Activated CD8-positive, alpha-beta memory T cell treated with anti-CD3 and anti-CD28 coated beads, Interleukin-2, amount 10 ng/mL, durations not matched to agents 7 days and 5 days (primary cell): ENCODE measurements at places on chromosomes 3 and 15.

DNA sequence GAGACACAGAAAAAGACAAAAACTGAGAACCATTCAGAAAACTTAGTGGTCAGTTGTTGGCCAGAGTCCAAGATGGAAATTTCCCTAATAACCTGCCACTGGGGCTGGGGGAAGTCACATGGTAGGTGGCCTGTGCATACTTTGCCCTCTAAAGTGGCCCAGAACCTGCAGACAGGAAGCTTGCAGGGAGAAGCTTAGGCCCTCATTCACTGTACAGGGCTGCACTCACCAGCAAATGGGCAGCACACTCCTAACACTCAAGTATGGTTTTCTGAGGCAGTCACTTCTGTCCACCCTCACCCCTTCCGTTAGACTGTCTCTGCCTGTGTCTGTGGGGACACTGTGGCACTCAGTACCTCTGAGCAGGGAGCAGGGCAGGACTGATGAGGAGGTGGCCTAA is 14.5 kb upstream of the RNU6-1 start:
- DNase-seq, result no peak

DNA sequence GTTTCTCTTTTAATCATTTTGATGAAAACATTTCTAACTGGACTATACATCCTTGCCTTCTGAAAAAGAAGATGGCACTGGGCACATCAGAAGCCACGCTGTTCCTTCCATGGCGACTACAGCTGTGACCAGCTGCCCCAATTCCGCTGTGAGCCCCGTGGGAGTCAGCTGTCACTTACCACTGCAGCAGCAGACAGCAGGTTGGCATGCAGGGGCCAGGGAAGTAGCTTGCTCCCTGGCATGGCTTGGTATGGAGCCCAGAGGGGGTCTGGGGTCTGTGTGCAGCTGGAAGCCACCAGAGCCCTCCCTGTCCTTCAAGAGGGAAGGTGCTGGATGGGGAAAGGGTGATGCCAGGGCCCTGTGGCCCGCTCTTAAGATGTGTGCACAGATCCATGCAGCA is 4.5 kb upstream of the ZXDC start:
- DNase-seq, result no peak

DNA sequence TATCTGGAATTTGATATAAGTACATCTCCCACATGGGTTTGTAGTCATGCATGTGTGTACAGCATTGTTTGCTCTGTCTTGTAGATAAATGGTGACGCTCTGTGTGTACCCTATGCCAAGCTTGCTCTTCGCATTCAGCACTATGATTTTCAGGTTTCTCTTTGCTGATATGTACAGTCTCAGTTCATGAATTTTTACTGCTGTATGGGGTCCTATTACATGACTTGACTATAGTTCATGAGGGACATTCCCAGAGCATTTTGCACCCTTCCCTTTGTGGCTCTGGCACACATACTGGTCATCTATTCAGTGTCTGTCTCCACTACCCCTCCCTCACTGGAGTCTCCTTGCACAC is 132.7 kb downstream of the EEFSEC start:
- no peak for DNase-seq

DNA sequence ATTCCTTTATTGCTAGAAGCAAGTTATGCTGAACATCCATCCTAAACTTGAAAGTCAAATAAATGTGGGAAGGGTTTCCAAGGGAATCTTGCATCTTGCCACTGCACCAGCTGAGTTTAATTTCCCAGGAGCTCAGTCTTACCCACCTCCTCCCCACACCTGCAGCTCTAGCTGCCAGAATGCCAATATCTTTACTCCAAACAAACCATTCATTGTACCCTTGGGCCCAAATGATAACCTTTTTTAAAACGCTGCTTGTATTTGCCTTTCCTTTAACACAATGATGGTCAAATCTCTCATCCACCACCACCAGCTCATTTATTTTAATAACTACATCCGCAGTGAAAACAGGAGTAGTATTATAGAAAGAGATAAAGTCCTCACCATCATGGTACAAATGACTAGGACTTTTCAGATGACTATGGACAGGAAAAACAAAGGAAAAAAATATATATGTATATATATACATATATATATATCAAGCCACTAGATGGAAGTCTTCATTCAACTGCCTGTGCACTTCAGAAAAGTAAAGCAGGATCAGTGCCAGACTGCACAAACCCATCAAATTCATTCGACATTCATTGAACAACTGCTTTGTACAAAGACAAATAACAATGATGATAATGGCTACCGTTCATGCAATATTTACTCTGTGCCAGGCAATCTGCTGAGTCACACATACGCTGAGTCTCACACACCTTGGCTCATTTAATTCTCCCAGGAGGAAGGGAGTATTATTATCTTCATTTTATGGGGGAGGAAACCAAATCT is 44.0 kb downstream of the BFSP2 start:
- no peak for DNase-seq

DNA sequence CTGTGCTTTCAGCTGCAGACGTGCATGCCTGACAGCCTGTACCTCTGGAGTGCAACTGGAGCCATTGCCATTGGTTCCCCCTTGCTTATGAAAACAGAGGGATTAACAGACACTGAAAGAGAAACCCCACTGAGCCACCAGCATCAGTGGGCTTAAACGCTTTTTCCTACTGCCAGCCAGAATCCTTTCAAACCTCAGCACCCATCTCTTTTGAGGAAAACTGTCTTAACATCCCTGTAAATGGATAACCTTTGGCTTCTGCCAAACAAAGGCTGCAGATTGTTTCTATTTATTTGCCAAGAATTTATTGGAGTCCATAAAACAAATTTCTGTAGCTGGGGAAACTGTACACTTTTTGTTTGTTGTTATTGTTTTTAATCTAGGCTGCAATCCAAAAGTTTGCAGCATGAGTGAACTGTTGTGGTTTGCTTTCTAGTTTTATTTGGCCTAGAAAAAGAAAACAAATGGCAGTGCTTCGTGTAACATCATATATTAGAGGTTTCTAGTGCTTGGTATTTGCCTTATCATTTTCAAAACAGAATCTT is 369.2 kb upstream of the IL12A start:
- no peak for DNase-seq

GRCh38 chr15:75732809-75733451 is 20.3 kb upstream of the CSPG4 start:
- peak; percentile 73 for DNase-seq

GRCh38 chr3:47416041-47416440 is 35.2 kb downstream of the PTPN23 start:
- no peak for DNase-seq

GRCh38 chr3:70543493-70543892 is 231.1 kb upstream of the MDFIC2 start:
- no peak for DNase-seq

DNA sequence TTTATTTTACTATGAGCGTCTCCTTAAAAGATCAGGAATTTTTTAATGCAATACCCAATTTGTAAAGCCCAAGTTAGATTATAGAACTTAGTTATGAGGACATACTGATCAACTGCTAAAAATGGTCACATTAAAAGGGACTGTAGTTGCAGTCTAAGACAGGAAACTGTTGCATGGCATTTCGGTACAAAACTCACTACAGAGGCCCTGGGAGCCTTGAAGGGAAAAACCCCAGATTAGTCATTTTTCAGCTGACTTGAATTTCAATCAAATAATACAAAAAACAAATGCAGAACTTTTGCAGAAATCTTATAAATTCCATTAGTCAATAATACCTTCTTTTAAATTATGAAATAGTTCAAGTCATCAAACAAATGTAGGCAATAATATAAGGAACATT is 6.9 kb upstream of the PTX3 start:
- DNase-seq, result no peak

GRCh38 chr3:131597816-131598215 is 95.0 kb upstream of the MRPL3 start:
- no peak for DNase-seq

DNA sequence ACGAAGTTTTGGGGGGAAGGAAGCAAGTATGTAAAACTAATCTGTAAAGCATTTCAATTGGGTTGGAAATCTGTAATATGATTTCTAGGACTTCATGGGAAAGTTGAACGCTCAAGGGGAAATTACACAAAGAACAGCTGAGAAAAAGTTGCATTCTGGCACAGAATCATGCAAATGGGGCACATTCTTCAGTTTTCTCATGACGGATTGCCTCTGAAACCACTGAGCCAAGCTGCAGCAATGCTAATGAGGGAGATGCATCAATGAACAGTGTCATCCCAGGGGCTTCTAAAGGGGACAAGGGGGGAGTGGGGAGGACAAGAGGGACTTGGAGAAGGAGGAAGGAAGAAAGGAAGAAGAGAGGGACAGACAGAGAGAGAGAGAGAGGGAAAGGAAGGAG is 291.4 kb upstream of the ATP11B start:
- DNase-seq, result no peak

GRCh38 chr3:179436517-179436916 is 14.8 kb downstream of the GNB4 start:
- DNase-seq, result no peak

GRCh38 chr3:104514776-104515175 is 851.9 kb upstream of the ALCAM start:
- DNase-seq, result no peak

GRCh38 chr15:78944669-78945407 is at the start of gene CTSH:
CTSH (minus strand) TSS chr15:78945046; CDS start chr15:78944981, 65 bp downstream.
- DNase-seq, result peak; percentile 73

GRCh38 chr15:45795440-45796069 is 160.7 kb downstream of the SQOR start:
- DNase-seq, result peak; percentile 41

GRCh38 chr3:160911411-160911810 is 155.4 kb downstream of the PPM1L start:
- no peak for DNase-seq

DNA sequence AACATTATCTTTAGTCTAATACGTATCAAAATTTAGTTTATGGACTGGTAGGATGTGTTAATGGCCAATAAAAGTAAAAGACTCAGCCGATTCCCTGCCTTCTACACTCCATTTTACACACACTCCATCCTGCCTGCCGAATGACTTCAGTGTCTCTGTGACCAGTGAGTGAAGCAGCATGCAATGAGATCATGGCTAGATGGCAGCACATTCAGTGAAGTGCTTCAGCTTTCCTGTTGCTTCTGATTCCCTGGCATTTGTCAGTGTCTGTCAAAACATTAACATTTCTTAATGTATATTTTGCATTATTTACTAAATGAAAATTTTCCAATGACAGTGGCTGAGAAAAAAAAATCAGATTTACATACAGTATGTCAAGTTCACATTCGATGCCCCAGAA is 412.0 kb downstream of the FHIT start:
- no peak for DNase-seq

DNA sequence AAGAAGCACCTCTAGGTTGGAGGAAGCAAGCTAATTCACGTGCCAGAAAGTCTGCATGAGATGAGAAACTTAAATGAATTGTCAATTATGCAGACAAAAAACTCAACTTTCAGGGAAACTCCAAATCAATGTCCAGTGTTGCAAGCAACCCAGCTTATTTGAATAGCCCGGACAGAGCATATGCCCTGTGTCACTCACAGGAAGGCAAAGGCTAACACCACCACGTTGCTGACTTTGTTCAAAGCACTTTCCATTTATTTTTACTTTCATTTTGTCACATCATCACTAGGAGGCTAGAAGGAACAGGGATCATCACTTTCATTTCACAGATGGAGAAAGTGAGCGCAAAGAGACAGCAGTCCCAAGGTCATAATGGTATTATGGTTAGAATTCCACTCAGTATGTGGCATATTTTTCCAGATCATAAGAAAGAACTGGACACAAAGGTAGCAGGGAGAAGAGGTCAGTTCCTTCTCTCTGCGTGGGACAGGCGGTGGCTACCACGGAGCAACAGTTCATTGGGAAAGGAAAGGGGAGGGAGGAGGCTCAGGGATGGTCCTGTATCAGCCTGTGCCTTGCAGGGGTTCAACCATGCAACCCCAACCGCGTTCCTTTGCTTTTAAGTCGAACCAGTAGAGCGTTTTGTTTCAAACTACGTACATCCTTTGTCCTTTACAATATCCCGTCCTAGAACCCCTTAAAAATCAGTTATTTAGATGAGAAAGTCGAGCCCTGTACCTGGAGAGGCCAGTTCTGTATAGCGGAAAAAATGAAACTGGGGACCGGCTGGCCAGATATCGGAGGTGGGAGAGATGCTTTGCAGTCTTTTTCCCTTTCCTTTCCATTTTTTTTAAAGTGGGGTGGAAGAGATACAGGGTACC is 1.1 kb downstream of the HEG1 start:
- peak; percentile 53 for DNase-seq

DNA sequence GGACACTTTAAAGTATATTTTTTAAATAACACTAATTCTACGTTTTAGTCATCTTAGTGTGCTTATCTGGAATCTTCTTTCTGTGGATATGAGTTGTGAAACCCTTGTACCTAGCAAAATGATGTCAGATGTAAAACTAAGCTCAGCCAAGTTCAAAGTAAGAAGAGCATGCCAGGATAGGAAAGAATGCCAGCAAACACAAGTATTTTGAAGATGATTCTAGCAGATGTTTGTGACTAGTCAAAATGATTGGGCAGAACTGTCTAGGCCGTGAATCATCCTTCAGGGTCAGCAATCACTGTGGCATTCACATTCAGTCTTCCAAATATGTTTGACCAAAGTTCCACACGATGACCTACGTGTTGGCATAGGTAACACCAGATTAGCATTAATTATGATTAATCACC is 5.4 kb upstream of the PLOD2 start:
- no peak for DNase-seq

GRCh38 chr3:42166662-42167300 is 75.6 kb downstream of the TRAK1 start:
- no peak for DNase-seq

- DNase-seq, result no peak
Observed at GRCh38 chr15:33994005-33994615, 25.8 kb downstream of the CHRM5 start.

DNA sequence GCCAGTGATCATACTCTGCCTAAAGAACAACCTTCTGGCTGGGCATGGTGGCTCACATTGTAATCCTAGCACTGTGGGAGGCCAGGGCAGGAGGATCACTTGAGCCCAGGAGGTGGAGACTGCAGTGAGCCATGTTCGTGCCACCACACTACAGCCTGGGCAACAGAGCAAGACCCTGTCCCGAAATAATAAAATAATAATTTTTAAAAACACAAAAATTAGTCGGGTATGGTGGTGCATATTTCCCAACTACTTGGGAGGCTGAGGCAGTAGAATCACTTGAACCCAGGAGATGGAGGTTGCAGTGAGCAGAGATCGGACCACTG is 34.5 kb upstream of the ARID3B start:
- no peak for DNase-seq

GRCh38 chr3:20097015-20097414 is 56.8 kb downstream of the KAT2B start:
- DNase-seq, result no peak

- DNase-seq, result no peak
Observed at GRCh38 chr3:176574786-176575185, 622.5 kb downstream of the TBL1XR1 start.

GRCh38 chr3:23806534-23807423 is 1.0 kb downstream of the UBE2E1 start:
- DNase-seq, result peak; percentile 42

DNA sequence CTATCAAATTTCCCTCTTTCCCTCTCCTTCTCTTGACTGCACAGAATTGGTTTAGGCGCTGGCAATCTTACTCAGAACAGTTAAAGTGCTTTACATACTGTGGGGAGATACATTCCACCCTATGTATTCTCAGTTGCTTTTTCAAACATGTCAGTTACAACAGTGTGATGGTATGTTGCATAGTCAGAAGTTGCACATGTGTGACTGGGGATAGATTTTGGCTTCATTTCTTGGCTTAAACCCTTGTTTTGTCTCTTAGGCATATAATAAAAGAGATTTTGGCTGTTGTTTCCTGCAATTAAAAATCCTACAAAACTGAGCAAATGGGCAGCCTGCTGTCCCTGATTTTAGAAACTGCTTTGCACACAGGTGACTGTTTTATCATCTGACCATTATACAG is 86.7 kb downstream of the PIK3R4 start:
- DNase-seq, result no peak
